ENCODE measurements at places on chromosomes 16 and 17. TPM values are rescaled to one million over a fixed set of nuclear protein-coding genes. Genes with fewer than 3 reads are reported as not detected.

The NUPR1 gene
- total RNA-seq, result 22.5 TPM

- no peak overlapping the region for H3K4me3 ChIP-seq
- H3K36me3 ChIP-seq, result no peaks in the 10 kb centered on the region
These were observed 4.9 kb downstream of the CACNA1H start for GRCh38 chr16:1157639-1158455.

DNA sequence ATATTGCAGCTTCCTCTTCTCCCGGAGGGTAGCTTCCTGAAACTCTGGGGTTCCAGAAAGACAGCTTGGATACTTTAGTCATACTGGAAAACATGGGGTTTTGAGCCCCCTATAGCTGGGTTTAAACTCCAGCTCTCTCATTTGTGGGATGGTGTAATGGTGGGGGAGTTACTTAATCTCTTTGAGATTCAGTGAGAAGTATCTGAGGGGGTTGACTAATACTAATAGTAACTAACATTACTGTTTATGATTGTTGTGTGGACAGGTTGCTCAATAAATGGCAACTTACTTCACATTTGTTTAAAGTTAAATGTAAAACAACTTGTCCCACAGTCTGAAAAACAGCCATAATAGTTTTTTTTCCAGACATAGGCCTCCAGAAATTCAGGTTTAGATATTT, 5.1 kb upstream of the SUZ12 start:
- H3K36me3 ChIP-seq, result no peaks in the 10 kb centered on the region
- no peak overlapping the region for H3K27ac ChIP-seq
- H3K4me3 ChIP-seq, result no peak overlapping the region

The TK1 gene
- total RNA-seq, result 2.5 TPM

GRCh38 chr16:86251682-86252081, 258.6 kb upstream of the FOXF1 start:
- no peak overlapping the region for H3K27ac ChIP-seq
- no peaks in the 10 kb centered on the region for H3K27me3 ChIP-seq
- H3K4me1 ChIP-seq, result no peaks in the 10 kb centered on the region
- DNase-seq, result no peak
- H3K4me3 ChIP-seq, result no peak overlapping the region

GRCh38 chr17:81952792-81953228, 5.8 kb upstream of the MYADML2 start:
- no peak overlapping the region for H3K4me3 ChIP-seq
- DNase-seq, result no peak
- H3K36me3 ChIP-seq, result peaks cover 3% of the 10 kb centered on the region
- H3K27me3 ChIP-seq, result peaks cover 2% of the 10 kb centered on the region

Data from heart right ventricle (tissue), 16 donors.